Activated T-cell treated with anti-CD3 and anti-CD28 coated beads, Interleukin-2, amount 50 U/mL, for 48 hours (primary cell): ENCODE measurements at places on chromosomes 4 and X.

- DNase-seq = no peak
Observed at GRCh38 chr4:118975449-118976192, 87.0 kb downstream of the SYNPO2 start.

- no peak for DNase-seq
Observed at GRCh38 chrX:136588036-136588435, 56.0 kb downstream of the VGLL1 start.

DNA sequence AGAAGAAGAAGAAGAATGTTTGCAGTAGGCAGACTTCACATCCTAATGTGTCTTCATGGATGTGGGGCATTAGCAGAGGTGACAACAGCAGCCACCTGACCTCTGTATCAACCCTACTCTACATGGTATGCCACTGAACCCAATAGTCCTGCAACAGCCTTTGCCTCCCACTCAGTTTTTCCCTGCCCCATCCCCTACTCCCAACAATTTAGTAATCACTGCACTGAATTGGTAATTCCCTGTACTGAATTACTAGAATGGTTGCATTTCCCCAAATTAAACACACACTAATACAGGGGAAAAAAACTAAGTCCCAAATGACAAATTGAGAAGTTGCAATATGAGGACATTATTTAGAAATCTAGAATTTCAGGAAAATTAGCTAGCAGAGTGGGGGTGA is 31.4 kb upstream of the FAM241A start:
- DNase-seq = no peak

DNA sequence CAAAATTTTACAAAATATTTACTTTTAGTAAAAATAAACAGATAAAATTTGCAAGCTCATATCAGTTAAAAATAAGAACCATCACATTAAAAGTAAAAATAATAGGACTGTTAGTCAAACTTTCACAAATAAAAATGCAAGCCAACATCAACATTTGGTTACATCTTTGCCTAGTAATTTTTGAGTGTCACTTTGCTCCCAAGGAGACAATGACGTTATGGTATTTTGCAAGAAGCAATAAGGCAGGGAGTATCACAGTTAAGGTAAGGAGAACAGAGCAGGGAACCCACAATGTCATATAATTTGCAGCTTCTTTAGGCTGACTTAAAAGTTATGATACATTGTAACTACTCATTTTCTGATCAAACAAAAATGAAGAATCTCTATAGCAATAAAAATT is 98.7 kb downstream of the ATP8A1 start:
- no peak for DNase-seq

DNA sequence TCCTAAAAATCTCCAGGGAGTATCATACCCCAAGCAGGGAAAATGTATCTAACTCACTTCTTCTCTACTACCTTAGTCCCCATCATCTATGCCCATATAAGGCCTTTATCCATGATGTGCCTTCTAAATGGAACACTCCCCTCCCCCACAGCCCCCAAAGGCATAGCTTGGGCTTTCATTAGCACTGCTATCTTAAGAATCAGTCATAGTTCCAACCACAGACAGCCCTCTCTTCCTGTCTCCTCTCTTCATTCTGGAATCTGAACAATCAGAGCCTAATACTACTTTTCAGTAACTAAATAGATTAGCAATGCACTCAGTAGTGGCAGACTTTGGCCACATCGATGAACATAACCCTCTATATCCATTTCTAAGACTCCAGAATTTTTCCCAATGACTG is 313.2 kb upstream of the DKK2 start:
- DNase-seq = no peak

DNA sequence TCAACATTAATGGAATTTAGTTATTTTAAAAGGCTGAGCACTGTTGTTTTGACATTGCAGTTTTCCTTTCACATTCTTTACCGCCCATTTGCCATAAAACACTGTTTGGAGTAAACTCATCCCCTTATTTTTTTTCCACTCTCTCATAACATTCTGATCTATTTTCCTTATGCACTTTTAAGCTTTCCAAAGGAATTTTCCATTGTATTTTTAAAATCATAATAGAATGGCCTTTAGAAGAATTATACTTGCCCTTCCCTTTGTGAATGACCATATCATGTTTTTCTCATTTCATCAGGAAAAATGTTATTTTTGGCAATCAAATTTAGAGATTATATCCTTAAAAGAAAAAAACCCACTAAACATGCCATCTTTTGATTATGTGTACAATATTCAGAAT is 1074.2 kb downstream of the STIM2 start:
- no peak for DNase-seq

DNA sequence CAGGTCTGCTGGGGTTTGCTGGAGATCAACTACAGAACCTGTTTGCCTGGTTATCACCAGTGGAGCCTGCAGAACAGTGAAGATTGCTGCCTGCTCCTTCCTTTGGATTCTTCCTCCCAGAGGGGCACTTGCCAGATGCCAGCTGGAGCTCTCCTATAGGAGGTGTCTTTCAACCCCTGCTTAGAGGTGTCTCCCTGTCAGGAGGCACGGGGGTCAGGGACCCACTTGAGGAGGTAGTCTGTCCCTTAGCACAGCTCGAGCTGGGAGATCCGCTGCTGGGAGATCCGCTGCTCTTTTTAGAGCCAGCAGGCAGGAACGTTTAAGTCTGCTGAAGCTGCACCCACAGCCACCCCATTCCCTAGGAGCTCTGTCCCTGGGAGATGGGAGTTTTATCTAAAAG is 1806.3 kb upstream of the ADGRL3 start:
- DNase-seq = no peak

DNA sequence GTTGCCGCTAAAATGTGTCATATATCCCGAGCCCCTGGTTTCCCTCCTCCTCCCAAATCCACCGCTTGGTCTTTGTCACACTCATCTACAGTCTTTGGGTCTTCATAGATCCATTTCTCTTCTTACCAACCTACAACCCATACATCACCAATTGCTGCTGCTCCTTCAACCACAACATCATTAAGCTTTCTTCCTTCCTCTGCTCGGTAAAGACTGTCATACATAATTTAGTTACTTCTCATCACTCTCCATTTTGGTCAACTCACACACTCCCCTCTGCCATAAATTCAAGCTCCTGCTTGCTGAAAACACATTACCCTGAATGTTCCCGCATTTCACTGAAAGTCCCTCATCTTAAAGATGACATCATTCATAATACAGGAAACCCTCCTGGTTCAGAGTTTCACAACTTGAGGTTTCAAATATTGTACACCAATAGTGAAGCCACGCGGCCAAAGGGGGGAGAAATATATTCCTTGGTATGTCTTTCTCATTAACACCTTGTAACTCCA is 1.7 kb upstream of the DCTD start:
- DNase-seq = peak; percentile 36

DNA sequence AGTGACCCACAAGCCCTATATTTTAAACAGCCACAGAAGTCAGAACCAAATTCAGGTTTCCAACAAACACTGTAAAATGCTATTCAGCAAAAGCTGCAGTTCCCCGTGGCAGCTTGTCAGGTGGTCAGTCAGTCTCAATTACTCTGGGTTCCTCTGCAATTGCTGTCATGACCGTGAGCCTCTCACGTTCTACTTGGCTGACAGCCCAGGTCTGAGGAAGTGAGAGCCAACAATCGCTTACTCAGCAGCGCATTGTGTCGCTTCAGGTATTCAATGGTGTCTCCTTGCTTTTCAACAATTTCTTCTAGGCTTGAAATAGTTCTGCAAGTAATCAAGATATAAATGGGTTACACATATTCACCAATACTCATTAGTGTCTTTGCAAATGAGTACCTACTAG is 25.8 kb downstream of the TRIM75 start:
- DNase-seq = no peak

DNA sequence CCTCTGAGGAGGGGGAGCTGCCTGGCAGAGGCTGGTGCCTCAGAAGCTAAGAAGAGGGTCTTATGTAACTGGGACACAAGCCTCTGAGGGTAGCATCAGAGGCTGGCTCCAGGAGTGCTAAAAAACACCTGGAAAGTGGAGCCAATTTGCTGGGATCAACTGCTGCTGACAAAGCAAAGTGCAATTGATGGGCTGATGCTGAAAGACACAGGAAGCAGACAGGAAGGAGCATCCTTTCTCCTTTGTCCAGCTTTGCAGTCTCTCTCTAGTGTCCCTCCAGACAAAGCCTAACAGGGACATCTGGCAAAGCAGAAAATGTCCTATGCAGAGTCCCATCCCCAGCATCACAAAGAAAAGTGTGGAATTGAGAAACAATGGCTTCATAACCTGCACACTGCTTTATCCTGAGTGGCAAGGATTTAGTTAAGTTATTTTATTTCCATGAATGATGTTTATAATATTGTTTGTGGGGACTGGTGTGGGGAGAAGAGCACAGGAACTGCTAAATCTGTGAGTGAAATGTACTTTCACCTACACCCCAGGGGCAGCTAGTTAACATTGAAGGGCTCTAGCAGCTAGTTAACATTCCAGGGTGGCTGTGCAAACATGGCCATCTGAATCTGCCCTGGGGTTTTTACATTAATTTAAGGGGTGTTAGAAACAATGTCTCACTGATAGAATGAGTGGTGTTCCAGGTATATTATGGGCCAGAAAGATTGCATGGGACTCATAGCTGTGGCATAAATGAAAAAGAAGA is 25.6 kb upstream of the MBTPS2 start:
- no peak for DNase-seq
